ENCODE measurements at places on chromosomes 5 and 9.
A peak's percentile ranks its signal among the peaks of the same experiment; 100 is the strongest.

- no peak for DNase-seq
Measured at GRCh38 chr9:121598965-121599871, 52.2 kb upstream of the DAB2IP start.

GRCh38 chr9:115976781-115977180 lies 176.8 kb upstream of the PAPPA start:
- DNase-seq, result no peak

DNA sequence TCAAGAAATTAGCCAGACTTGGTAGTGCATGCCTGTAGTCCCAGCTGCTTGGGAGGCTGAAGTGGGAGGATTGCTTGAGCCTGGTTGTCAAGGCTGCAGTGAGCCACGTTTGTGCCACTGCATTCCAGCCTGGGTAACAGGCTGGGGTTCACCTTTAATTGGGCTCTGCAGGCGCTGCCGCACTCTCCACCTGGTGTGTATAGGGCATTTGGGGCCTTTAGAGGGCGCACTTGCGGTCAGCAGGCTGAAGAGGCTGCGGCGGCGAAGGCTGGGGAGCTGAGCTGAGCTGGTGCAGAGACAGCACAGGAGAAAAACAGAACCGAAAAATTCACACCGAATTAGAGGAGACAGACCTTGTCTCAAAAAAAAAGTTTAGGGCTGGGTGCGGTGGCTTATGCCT lies 31.2 kb downstream of the CDK7 start:
- DNase-seq, result peak; percentile 23

- DNase-seq, result no peak
Measured at GRCh38 chr5:38789134-38789533, 56.7 kb upstream of the OSMR start.

DNA sequence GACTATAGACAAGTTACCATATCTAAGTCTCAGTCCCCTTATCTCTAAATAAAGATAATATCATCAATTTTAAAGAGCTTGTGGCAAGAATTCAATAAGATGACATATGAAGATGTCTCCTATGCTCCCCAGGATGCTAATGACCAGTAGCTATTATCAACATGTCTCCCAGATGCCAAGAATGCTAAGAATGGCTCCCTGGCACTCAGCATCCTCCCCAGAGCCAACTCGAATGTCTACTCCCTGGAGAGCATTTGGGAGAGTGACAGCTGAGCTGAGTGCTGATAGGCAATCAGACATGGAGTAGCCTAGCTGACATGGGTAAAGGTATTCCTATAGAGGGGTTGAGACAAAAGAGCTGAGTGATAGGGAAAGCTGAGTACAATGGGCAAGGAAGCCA lies 15.9 kb downstream of the P4HA2 start:
- peak; percentile 52 for DNase-seq

DNA sequence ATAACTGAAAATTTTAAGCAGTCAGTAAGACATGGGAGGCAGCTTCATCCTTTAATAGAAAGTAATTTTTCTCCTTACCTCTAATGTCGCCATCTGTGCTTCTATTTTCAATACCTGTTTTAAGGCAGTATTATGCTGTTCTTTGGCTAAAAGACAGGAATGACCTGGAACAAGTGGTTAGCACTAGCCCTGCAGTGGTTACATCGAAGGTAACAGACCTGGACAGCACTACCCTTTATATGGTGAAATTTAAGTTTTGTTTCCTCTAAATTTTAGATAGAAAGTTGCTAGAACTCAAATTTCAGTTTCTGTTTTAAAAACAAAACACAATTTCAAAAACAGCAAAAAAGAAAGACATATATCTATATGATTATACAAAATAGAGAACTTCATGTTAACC lies 534.1 kb upstream of the CDH6 start:
- DNase-seq, result no peak

DNA sequence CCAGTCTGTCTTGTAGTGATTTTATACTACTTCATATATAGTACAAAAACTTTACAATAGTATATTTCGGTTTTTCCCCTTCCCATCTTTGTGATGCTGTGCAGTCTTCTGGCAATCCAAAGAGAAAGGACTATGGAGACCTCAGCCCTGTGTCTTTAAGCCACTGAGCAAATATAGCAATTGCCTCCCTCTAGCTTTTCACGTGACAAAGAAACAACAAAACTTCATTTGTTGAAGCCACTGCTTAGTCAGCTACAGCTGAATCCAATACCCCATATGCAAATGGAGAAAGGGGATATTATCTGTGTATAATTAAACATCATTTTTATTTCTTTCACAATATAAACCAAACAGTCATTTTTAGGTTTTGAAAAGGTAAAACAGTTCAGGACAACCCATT lies 142.8 kb upstream of the STK32A start:
- DNase-seq, result no peak

DNA sequence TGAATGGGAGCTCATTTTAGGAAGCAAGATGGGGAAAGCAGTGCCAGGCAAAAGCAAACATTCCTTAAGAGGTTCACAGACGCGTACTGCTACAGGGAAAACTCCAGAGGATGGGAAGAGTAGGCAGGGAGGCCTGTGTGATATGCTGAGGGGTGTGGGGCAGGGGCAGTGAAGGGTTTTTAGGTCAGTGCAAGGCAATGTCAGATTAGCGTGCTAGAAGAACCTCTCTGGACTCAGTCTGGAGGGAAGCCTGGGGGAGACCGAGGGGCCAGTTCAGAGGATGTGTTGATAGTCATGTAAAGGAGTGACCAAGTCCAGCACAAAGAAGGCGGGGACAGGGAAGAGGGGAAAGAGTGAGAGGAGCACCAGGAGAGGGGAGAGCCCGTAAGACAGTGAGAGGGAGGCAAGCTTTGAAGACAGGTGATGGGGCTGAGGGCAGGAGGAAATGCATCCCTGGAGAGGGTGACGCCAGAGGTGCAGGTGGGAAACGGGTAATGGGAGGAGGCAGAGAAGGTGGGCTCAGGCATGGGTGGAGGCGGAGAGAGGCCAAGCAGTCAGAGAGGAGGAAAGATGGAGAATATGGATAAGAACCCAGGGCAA lies 134.5 kb downstream of the MTX3 start:
- DNase-seq, result no peak

- no peak for DNase-seq
Measured at GRCh38 chr5:164746723-164747122, 1241.3 kb downstream of the MAT2B start.

Data from A673 (cell line).